ENCODE measurements at places on chromosomes 2 and 18.

GRCh38 chr2:74232426-74232825 is 34.0 kb downstream of the MTHFD2 start:
- no peak for DNase-seq

- no peak for DNase-seq
Measured at GRCh38 chr2:32977228-32977758, 30.5 kb downstream of the LTBP1 start.

GRCh38 chr2:207107131-207107530 is 58.6 kb downstream of the KLF7 start:
- DNase-seq = no peak

- no peak for DNase-seq
Measured at GRCh38 chr2:150204451-150204850, 283.0 kb downstream of the RND3 start.

- DNase-seq = no peak
Measured at GRCh38 chr2:19169134-19169768, 189.2 kb downstream of the OSR1 start.

- DNase-seq = no peak
Measured at GRCh38 chr18:64803471-64803870, 654.6 kb upstream of the LINC00305 start.

- DNase-seq = no peak
Measured at GRCh38 chr2:115190459-115190858, 748.0 kb downstream of the DPP10 start.

DNA sequence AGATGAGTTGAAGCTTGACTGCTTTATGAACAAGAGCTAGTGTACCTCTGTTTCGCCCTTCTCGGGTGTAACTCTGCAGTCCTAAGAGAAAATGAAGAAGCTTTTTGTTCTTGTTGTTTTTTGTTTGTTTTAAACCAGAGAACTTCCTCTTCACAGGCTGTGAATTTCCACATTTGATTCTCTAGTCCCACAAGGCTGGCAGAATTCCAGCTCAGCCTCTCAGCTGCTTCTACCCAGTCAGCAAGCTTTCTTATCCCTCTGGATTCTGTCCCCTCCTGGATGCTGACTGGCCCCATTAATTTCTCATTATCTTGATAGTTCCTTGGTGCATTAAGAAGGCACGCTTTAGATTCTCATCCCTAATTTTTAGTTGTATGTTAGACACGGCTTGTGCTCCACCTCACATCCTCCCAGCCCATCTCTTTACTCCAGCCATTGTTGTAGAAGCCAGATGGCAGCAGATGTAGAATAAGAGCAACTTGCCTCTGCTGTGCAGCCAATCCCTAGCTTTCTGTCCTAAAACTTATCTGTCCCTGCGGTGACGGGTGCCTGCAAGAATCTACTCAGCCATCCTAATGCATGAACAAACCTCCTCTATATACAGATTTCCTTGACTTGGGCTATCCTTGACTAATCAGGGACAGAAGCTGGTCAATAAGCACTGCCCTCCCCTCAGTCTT is 12.3 kb upstream of the RESP18 start:
- DNase-seq = no peak

DNA sequence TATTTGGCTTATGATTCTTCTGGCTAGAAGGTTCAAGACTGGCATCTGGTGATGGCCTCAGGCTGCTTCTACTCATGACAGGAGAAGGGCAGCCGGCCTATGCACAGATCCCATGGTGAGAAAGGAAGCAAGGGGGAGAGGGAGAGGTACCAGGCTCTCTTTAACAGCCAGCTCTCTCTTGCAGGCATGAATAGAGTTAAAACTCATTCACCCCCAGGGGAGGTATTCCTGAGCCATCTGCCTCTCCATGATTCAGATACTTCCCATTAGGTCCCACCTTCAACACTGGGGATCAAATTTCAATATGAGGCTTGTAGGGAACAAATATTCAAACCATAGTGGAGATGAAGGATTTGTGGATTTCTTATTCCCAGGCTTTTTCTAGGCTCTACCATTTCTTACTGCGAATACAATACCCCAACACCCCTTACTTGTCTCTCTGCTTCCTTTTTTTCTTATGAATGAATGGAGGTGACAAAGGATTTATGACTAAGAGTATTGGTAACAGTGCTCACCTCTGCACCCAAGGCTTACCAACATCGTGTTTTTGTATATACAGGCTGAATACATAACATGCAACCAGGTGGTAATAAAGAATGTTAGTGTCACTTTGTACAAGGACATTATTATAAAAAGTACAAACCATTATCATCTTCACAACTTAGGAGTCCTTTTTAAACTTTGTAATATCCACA is 454.6 kb upstream of the TRIB2 start:
- DNase-seq = no peak

GRCh38 chr2:71498261-71498701 is 44.9 kb downstream of the DYSF start:
- no peak for DNase-seq

DNA sequence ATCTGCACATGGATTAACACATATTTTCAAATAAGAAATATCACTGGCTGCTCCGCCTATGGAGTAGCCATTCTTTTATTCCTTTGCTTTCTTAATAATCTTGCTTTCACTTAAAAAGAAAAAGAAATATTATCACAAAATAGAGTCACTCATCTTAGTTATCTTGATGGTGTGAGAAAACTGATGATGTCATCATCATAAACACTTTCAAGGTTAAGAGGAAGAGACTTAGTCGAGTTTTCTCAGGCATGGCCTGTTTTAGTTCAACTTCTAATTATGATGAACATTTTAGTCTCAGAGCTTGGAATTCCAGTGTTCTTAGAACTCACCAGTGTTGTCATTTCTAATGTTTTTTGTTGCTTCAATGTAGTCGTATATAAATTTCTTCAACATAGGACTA is 506.1 kb downstream of the PTPRM start:
- no peak for DNase-seq

- no peak for DNase-seq
Measured at GRCh38 chr18:41845563-41845962, 109.5 kb upstream of the PIK3C3 start.

- DNase-seq = no peak
Measured at GRCh38 chr18:44325903-44326635, 354.6 kb upstream of the SETBP1 start.

DNA sequence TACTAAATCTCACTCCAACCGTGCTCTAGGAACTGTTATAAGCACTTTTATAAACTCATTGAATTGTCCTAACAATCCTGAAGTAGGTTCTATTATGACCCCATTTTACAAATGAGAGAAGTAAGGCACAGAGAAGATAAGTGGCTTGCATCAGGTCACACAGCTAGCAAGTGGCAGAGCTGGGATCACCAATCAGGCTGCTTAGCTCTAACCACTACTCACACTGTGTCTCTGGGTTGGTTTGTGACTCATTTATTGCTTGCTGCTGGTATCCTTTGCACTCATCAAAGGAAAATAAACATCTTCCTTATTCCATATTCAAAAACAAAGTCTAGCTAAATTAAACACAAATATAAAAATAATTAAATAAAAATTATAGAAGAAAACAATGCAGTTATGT is 42.5 kb upstream of the IL1R2 start:
- no peak for DNase-seq

GRCh38 chr2:234852941-234853340 is 98.9 kb upstream of the SH3BP4 start:
- DNase-seq = no peak

DNA sequence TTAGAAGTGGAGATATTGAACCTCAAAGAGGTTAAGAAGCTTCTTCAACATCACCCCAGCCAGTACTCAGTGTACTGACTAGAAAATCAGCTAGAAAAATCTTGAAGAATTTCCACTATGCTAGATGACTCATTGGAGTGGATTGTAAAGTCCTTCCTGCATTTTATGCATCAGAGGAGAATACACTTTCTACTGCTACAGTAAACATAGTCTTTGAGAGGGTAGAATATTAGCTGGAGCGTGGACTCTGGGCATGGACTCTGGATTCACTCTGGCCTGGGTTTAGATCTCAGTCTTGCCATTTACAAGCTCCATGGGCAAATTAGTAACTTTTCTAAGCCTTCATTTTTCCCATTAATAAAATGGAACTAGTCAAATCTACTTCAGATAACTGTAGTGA is 215.9 kb downstream of the IRS1 start:
- no peak for DNase-seq

GRCh38 chr2:192887337-192887736 is 692.6 kb upstream of the TMEFF2 start:
- no peak for DNase-seq

DNA sequence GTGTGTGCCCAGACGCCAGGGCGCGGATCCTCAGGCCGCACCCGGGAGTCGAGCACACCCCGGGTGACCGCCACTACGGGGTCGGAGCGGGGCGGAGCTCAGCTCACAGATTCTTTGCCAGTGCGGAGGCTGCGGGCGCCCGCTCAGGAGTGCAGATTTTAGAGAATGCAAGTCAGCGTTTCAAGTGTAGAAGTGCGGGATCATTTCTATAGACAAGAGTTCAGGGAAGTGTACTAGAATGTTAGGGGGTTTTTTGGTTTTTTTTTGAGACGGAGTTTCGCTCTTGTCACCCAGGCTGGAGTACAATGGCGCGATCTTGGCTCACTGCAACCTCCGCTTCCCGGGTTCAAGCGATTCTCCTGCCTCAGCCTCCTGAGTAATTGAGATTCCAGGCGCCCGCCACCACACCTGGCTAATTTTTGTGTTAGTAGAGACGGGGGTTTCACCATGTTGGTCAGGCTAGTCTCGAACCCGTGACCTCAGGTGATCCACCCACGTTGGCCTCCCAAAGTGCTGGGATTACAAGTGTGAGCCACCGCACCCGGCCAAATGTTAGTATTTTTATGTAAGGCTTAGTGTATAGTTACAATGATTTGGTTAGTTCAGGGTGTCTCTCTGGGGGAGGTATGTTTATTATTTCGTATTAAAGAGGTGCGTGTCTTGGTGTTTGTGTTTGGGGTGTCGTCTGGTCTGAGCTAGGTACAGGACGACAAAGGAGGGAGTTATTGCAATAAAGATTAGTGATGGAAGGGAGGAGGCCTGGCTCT is 619 bp upstream of the FAM168B start:
- DNase-seq = no peak

DNA sequence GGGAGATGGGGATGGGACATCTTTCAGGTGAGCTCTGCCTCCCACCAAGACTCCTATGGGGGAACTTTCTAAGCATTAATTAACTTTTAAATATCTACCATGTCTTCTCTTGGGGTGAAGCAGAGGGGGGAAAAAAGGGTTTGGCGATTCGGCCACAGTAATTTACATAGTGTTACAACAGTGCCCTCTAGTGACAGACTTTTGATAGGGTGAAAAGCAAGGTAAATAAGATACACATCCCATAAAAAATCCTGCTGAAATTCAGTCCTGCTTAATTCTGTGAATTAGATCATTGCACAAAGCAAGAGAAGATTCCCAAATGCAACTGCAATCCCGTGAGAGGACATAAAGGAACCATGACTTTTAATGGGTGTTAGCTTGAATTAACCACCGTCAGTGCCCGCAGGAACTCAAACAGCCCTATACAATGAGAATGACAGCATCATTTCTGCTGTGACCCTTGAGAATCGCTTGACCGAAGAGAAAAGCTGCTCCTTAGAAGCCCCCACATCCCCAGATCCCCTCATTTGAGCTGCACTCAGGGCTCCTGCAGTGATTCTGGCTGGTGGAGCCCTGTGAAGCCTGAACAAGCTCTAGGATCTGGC is 32.8 kb downstream of the FAM124B start:
- DNase-seq = no peak

DNA sequence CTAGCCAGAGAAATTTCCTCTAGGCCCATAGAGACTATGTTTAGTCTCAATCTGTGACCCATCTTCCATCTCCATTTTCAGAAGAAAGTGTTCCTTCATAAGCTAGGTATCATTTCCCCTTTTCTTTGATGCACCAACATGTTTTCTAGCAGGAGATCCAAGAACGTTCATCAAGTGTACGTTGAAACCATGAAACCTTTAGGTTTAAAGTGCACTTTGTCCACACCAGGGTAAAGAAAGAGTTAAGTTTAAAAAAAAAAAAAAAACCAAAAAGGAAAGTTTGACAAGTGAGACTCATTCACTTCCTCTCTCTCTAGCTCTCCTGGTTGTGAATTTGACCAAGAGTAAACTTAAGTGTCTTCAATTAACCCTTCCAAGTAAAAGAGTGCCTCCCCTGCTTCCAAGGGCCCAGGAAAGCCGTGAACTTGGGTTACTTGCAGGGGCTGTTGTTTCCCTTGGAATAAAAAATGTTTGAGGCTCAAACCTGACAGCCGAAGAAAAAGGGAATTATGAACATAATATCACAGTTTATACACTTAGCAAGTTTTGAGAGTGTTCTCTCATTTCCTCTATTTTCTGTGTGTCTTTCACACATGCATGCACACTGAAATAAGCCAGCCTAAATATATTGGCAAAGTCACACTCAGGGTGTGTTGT is 56.7 kb downstream of the LBH start:
- no peak for DNase-seq

- no peak for DNase-seq
Measured at GRCh38 chr2:190805126-190805525, 75.5 kb upstream of the GLS start.

GRCh38 chr2:128217671-128218070 is 101.0 kb downstream of the HS6ST1 start:
- no peak for DNase-seq

- DNase-seq = no peak
Measured at GRCh38 chr2:241608881-241609280, 28.1 kb downstream of the THAP4 start.

DNA sequence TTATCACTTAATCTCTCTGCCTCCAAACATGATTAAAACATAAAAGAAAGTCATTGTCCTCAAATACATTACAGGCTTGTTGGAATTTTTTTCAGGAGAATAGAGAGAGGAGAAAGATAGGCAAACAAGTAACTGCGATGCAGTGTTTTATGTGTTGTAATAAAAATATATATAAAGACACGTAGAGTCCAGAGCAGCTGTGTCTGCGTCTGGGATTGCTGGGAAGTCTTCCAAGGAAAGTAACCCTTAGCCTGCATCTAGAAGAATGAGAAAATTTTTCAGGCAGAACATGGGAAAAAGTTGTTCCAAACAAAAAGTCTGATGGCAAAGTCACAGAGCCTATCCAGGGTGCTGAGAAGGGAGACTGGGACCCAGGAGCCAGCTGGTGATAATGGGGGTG is 91.8 kb upstream of the ST6GAL2 start:
- no peak for DNase-seq

DNA sequence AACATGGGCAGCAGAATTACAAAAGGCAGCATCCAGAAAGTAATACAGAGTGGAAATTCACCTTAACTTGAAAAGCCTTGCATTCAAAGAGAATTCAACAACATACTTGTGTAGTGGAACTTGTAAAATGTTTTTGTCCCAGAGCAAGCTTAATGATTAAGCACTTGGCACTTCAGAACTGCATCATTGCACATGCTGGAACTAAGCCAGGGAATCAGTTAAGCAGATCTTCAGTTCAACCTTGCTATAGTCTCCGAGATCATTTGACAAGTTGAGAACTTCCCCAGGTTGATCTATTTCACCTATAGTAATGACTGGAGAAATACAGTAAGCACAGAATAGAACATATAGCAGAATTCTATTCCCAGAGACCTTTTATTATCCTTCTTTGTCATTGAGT is 1337.2 kb upstream of the NXPH2 start:
- no peak for DNase-seq
